Hematopoietic multipotent progenitor cell treated with erythropoietin and hydrocortisone succinate and interleukin-3 and kit ligand, for 17 days (in vitro differentiated cells): ENCODE measurements at places on chromosomes 12 and 14.
A peak's percentile ranks its signal among the peaks of the same experiment; 100 is the strongest.

DNA sequence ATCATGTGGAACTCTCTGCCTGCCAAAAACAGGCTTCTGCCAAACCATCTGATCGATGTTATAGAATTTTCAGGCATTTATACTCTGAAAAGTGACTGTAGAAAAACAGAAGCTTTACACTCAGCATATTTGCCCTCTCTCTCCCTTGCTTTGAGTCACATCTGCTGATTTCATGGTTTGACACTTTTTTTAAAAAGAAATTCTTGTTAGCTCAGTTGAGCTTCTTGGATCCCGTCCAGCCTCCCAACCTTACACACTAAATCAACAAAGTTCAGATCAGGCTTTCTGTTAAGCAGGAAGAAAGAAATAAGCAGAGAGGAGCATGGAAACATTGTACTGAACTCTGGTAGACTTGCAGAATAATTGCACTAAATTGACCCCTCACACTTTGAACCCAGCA is 193.6 kb upstream of the SEL1L start:
- no peak for DNase-seq

GRCh38 chr12:56387152-56387736 is 24.6 kb upstream of the APOF start:
- no peak for DNase-seq

GRCh38 chr12:115998119-115998633 is 279.3 kb downstream of the MED13L start:
- DNase-seq, result peak; percentile 69

DNA sequence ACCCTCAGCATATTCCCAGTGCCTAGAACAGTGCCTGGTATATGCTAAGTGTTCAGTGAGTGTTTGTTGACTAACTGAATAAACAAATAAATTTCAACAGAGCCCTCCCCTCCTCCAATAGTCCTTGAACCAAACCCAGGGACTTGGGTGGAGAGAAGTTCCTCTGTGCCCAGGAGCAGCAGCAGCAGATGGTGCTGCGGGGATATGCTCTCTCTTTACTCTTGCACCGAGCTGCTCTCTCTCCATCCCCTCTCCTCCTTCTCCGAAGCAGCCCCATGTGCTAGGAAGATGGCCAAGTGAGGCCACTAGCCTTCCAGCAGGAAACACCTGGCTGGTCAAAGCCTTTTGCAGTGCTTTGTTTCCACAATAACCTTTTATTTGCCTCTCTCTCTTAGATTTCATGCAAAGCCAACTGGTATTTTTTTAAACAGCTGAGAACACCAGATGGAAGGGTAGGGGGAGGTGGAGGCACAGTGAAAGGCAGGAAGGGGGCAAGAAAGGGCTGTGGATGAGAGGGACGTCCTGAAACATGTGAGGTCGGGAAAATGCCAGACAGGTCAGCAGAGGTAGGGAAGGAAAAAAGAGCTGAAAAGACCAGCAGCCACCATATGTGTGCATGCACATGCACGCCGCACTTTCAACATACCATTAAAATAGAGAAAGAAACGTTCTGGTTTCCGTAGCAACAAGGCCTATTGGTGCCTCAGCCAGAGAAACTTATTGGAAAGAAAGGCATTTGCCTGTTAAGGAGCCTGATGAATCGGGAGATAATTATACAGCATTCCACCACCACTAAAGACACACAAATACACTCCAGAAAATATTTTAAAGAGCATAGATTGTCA is 78.9 kb downstream of the EMP1 start:
- DNase-seq, result no peak

DNA sequence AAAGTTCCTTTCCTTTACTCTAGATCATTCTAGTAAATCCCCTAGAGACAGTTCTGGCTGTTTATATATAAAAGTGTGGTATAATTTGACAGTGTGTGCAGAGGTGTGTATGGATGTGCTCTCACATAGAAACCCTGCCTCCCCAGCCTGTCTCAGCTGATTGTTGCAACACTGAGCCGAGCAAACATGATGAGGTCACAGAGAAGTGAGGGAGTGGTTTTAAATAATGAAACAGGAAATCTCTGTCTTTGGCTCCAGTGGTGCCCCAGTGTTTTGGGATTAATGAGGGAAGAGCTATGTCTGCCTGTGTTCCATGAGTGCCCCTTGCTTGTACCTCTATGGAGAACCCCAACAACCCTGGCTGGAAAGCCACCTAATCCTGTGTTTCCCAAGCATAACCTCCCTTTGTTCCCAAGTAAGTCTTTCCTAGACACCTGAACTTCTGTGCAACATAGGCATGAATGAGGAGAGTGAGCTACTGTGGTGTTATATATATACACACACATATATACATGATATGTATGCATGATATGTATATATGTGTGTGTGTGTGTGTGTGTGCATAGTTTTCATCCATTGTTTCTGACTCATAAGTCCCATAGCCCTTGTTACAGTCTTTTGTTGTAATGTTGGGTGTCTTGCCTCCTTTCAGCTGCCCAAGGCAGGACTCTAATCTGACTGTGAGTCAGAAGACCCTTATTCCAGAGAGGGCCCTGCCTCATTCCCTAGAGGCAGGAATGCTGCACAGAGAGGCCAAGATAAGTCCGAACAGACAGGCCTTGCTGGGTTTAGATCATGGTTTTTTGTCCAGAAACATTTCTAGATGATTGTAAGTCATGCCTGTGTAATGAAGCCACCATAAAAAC is 18.0 kb downstream of the TRAF3 start:
- DNase-seq, result no peak

- DNase-seq, result no peak
These were observed 535.3 kb downstream of the GALC start for GRCh38 chr14:87457720-87458119.

- no peak for DNase-seq
These were observed 58.4 kb upstream of the DDX11 start for GRCh38 chr12:31015215-31015614.

- no peak for DNase-seq
These were observed 21.6 kb downstream of the C12orf75 start for GRCh38 chr12:105352052-105352451.

- DNase-seq, result no peak
These were observed 18.1 kb upstream of the PHLDA1 start for GRCh38 chr12:76049575-76050251.

- no peak for DNase-seq
These were observed 753 bp upstream of the ATP5MC2 start for GRCh38 chr12:53676656-53677015.

- no peak for DNase-seq
These were observed 29.1 kb downstream of the NOC4L start for GRCh38 chr12:132173135-132174014.

DNA sequence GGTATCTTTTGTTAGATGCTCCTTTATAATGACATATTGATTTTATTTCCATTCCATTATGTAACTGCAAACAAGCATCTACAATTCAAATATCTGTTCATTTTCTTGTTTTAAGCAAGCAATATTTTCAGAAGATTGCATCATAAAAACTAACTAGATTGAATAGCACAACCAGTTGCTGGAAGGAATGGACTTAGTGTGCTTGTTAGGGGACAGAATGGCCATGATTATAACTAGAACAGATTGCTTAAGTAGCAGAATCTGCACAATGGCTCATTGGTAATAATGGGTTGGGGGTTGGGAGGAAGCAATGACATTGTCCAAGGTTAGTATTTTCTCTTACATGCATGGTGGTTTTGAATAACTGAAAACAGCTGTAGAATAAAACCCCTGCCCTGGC is 939.5 kb downstream of the SLC16A7 start:
- no peak for DNase-seq

GRCh38 chr12:52473768-52474167 is at the start of gene KRT6C:
Gene KRT6C (minus strand): TSS chr12:52473805. CDS start chr12:52473737, 68 bp downstream.
- no peak for DNase-seq

- DNase-seq, result no peak
These were observed 16.9 kb upstream of the FAM222A start for GRCh38 chr12:109696485-109697269.
